ENCODE measurements at places on chromosomes 12 and 14.

GRCh38 chr14:91078095-91078737 lies 17.8 kb upstream of the RPS6KA5 start:
- no peak for DNase-seq

GRCh38 chr12:89354612-89355067 lies 2.3 kb upstream of the DUSP6 start:
- DNase-seq: no peak

- no peak for DNase-seq
Observed at GRCh38 chr12:104708891-104709290, 249.2 kb downstream of the SLC41A2 start.

- no peak for DNase-seq
Observed at GRCh38 chr14:71764701-71765382, 167.4 kb upstream of the RGS6 start.

Measured in brain microvascular endothelial cell (primary cell).